ENCODE measurements at places on chromosomes 4 and X.

GRCh38 chrX:11135564-11136185 is 24.5 kb downstream of the HCCS start:
- no peak for DNase-seq

DNA sequence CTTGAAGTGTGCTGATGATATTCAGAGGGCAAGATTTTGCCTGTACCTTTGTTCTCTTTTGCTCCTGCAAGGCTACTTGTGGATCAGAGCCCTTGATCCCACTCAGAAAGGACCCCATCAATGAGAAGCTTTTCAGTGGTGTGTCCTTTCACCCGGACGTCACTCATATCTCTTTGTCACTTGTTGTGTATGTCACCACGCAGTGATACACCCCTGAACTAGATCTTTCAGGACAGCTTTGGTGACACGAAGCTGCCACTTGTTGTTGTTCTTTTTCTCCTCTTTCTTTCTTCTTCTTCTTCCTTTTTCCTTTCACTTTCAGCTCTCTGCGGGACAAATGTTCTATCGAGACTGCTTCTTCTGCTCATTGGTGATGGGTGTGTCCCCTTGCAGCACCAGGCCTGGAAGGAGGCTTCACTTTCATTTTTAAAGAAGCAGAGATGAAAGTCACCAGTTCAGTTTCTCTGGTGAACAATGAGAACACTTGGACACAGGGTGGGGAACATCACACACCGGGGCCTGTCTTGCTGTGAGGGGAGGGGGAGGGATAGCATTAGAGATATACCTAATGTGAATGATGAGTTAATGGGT is 83.6 kb downstream of the NBDY start:
- DNase-seq: no peak

DNA sequence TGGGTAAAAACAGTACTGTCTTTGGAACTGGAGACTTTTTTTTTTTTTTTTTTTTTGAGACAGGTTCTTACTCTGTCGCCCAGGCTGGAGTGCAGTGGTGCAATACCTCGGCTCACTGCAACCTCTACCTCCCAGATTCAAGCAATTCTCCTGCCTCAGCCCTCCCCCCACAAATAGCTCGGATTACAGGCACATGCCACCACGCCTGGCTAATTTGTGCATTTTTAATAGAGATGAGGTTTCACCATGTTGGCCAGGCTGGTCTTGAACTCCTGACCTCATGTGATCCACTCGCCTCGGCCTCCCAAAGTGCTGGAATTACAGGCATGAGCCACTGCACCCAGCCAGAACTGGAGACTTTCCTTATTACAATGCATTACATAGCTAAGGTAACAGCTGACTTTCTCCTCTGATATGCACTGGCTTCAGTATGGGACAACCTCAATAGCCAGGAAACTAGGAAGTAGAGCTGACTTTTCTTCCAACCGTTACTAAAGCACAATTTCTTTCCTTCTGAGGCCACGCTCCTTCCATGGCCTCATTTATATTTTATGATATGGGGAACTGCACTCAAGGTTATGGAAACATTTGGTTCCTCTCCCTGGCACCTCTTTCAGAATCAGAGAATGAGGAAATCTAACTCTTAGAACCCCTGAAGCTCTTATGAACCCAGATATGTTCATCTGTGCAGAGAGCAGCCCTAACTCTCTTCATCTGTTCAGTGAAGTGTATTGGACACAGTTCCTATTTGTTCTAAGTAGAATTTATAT is 53.5 kb upstream of the FAM9B start:
- DNase-seq: no peak

GRCh38 chr4:119955256-119955655 is 111.4 kb downstream of the MAD2L1 start:
- no peak for DNase-seq

DNA sequence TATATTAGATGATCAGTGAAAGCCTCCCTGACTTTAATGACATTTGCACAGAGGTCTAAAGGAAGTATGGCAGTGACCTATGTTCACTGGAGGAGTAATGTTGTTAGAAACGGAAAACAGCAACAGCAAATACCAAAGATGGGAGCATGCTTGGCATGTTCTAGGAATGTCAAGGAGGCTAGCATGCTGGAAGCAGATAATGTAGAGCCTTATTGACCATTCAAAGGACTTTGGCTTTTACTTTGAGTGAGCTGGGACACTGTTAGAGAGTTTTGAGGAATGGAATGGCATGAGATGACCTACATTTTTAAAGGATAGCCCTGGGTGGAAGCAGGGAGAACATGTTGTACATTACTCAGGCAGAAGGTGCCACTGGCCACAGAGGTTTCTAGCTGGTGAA is 6.0 kb downstream of the RPA4 start:
- no peak for DNase-seq

- no peak for DNase-seq
Observed at GRCh38 chr4:163505374-163505773, 10.9 kb downstream of the TMA16 start.

DNA sequence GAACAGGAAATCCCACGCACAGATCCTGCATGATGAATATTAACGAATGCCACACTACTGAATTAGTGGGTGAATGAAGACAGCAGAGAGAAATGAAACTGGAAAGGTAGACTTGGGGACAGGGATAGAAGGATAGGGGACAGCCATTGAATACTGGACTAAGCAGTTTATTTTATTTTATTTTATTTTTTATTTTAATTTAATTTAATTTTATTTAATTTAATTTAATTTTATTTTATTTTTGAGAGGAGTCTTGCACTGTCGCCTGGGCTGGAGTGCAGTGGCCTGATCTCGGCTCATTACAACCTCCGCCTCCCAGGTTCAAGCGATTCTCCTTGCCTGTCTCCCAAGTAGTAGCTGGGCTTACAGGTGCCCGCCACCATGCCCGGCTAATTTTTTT is 385.2 kb downstream of the GPAT3 start:
- no peak for DNase-seq

DNA sequence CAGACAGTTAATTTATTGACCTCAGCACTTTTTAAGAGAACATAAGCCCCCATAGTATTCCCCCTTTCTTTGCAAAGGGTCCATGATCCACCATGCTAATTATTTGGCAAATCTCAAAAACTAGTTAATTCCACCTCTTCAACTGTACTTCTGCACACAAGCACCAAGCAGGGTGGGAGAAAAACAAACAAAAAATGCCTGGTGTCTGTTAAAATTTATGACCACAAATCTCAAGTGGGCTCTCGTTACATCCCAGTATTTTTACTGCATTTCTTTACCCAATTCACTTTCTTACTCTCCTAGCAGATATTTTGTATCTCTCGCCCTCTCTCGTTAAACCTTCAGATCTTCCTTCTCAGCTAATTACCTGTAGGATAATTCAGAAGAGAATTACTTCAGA is 6.1 kb downstream of the ARSJ start:
- DNase-seq: no peak

Data from activated CD8-positive, alpha-beta memory T cell treated with anti-CD3 and anti-CD28 coated beads for 1 hour (primary cell).